Smooth muscle cell of bladder (primary cell): ENCODE measurements at places on chromosomes 2 and 18. TPM values are rescaled to one million over a fixed set of nuclear protein-coding genes. Genes with fewer than 3 reads are reported as not detected.

ST6GAL2 gene
- under 0.01 and 1.1 TPM in 2 replicates for total RNA-seq

SESTD1 gene
- 14.8 and 22.3 TPM in 2 replicates for total RNA-seq

LYPD1 gene
- total RNA-seq, result 2.4 and 3.9 TPM in 2 replicates

RAB6C gene
- total RNA-seq, result not detected in 2 replicates

ACSL3 gene
- 123 and 133 TPM in 2 replicates for total RNA-seq

CD226 gene
- total RNA-seq, result 0.85 and 1.2 TPM in 2 replicates

LYPD6B gene
- 0.18 and 2.0 TPM in 2 replicates for total RNA-seq

MYOM1 gene
- 1.3 and 2.5 TPM in 2 replicates for total RNA-seq

POMC gene
- 0.57 and 2.8 TPM in 2 replicates for total RNA-seq

LIMS2 gene
- total RNA-seq, result 2.8 and 3.1 TPM in 2 replicates

LAMA3 gene
- 19.1 and 20.9 TPM in 2 replicates for total RNA-seq

GKN1 gene
- not detected in 2 replicates for total RNA-seq

BARD1 gene
- total RNA-seq, result 11.5 and 29.2 TPM in 2 replicates

UGT1A3 gene
- total RNA-seq, result not detected in 2 replicates

GDF7 gene
- total RNA-seq, result 0.09 and 0.14 TPM in 2 replicates

GPAT2 gene
- total RNA-seq, result 2.3 and 3.1 TPM in 2 replicates

MOCOS gene
- 10.9 and 11.0 TPM in 2 replicates for total RNA-seq

MOGAT1 gene
- not detected in 2 replicates for total RNA-seq

HOXD4 gene
- total RNA-seq, result under 0.01 and 0.18 TPM in 2 replicates

G6PC2 gene
- not detected in 2 replicates for total RNA-seq

PSD4 gene
- total RNA-seq, result 1.1 and 3.4 TPM in 2 replicates

IL36A gene
- total RNA-seq, result not detected in 2 replicates

GLI2 gene
- 6.4 and 11.3 TPM in 2 replicates for total RNA-seq

PPP1R1C gene
- 1.00 TPM in 1 of 2 replicates, not detected in the other for total RNA-seq

MEP1B gene
- total RNA-seq, result not detected in 2 replicates

DSC2 gene
- under 0.01 TPM in 1 of 2 replicates, not detected in the other for total RNA-seq

UGT1A7 gene
- total RNA-seq, result 0.28 and 0.46 TPM in 2 replicates

VIT gene
- 2.0 and 3.1 TPM in 2 replicates for total RNA-seq

CFAP65 gene
- not detected in 2 replicates for total RNA-seq

ARL4C gene
- 7.8 and 17.5 TPM in 2 replicates for total RNA-seq

DIS3L2 gene
- 16.0 and 16.4 TPM in 2 replicates for total RNA-seq

RGPD4 gene
- under 0.01 TPM in 1 of 2 replicates, not detected in the other for total RNA-seq

CENPA gene
- total RNA-seq, result 1.00 and 1.5 TPM in 2 replicates

CYP1B1 gene
- total RNA-seq, result 23.0 and 62.7 TPM in 2 replicates

ESPNL gene
- total RNA-seq, result 2.3 and 2.4 TPM in 2 replicates

LOXHD1 gene
- total RNA-seq, result under 0.01 TPM in 1 of 2 replicates, not detected in the other

POTEI gene
- under 0.01 TPM in 1 of 2 replicates, not detected in the other for total RNA-seq

MDH1B gene
- 1.4 and 2.0 TPM in 2 replicates for total RNA-seq

FAM110C gene
- 0.09 TPM in 1 of 2 replicates, not detected in the other for total RNA-seq

CDH19 gene
- total RNA-seq, result not detected in 2 replicates

GPR35 gene
- 0.28 and 0.74 TPM in 2 replicates for total RNA-seq

C2orf72 gene
- total RNA-seq, result under 0.01 and 0.83 TPM in 2 replicates

CHRNG gene
- not detected in 2 replicates for total RNA-seq

EFHD1 gene
- total RNA-seq, result not detected in 2 replicates

EVA1A gene
- 13.2 and 13.4 TPM in 2 replicates for total RNA-seq

ZNF519 gene
- total RNA-seq, result 1.7 and 2.1 TPM in 2 replicates

LYG1 gene
- 0.18 and 0.43 TPM in 2 replicates for total RNA-seq

CD302 gene
- total RNA-seq, result 6.1 and 8.0 TPM in 2 replicates

SPRED2 gene
- 5.5 and 6.0 TPM in 2 replicates for total RNA-seq

GPR39 gene
- total RNA-seq, result 0.28 TPM in 2 replicates

IL1F10 gene
- not detected in 2 replicates for total RNA-seq
